ENCODE measurements at places on chromosomes 7 and 10.

DNA sequence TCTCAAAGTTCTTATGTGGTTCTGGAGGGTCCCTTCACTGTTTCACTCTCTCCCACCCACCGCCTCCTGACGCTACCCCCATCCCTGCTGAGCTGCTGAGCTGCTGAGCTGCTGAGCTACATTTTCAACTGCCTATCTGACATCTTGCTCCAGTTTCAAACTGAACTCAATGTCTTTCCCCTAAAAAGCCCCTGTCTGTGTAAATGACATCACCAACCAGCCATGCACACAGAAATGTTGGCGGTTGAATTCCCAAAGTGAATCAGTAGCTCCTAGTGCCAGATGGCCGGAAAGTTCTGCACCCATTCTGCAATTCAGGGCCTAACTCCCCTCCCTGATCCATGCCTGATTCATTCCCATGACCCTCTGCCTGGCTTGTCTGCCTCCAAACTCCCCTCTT is 71.2 kb downstream of the WNT2 start:
- no peak overlapping the region for H3K4me3 ChIP-seq
- H3K36me3 ChIP-seq, result no peaks in the 10 kb centered on the region
- no peaks in the 10 kb centered on the region for H3K27me3 ChIP-seq
- peak; percentile 39 for DNase-seq
- H3K27ac ChIP-seq, result peak overlapping the region; percentile 94
- peaks cover 16% of the 10 kb centered on the region for H3K4me1 ChIP-seq

DNA sequence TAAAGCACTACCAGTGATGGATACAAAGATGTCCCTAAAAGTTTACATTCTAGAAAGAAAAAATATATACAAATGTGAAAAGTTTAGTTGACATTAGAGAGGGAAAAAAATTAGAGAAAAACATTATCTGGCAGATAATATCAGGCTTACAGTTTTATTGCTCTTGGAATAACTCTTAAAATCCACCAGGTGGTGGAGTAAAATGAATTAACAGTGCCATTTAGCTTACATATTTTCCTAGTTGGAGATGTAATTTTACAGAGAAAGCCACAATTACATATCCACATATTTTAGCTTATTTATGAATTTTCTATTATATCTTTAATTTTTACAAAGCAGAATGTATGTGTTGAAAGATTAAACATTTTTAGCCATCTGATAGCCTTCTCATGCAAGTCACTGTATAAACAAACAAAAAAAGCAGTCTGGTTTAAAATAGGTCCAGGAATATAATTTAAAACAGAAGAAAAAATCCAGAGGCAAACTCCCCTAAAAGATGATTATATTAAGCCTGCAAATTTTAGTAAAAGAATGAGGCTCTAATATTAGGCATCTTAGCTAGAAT is 6.5 kb downstream of the CABCOCO1 start:
- H3K4me1 ChIP-seq, result no peaks in the 10 kb centered on the region
- no peak overlapping the region for H3K4me3 ChIP-seq
- H3K36me3 ChIP-seq, result no peaks in the 10 kb centered on the region
- H3K27me3 ChIP-seq, result no peaks in the 10 kb centered on the region
- no peak overlapping the region for H3K27ac ChIP-seq
- DNase-seq, result no peak

GRCh38 chr10:77666821-77667220 is 29.2 kb upstream of the KCNMA1 start:
- no peak overlapping the region for H3K4me3 ChIP-seq
- DNase-seq, result no peak
- H3K27ac ChIP-seq, result no peak overlapping the region
- H3K36me3 ChIP-seq, result no peaks in the 10 kb centered on the region
- peaks cover 2% of the 10 kb centered on the region for H3K4me1 ChIP-seq

DNA sequence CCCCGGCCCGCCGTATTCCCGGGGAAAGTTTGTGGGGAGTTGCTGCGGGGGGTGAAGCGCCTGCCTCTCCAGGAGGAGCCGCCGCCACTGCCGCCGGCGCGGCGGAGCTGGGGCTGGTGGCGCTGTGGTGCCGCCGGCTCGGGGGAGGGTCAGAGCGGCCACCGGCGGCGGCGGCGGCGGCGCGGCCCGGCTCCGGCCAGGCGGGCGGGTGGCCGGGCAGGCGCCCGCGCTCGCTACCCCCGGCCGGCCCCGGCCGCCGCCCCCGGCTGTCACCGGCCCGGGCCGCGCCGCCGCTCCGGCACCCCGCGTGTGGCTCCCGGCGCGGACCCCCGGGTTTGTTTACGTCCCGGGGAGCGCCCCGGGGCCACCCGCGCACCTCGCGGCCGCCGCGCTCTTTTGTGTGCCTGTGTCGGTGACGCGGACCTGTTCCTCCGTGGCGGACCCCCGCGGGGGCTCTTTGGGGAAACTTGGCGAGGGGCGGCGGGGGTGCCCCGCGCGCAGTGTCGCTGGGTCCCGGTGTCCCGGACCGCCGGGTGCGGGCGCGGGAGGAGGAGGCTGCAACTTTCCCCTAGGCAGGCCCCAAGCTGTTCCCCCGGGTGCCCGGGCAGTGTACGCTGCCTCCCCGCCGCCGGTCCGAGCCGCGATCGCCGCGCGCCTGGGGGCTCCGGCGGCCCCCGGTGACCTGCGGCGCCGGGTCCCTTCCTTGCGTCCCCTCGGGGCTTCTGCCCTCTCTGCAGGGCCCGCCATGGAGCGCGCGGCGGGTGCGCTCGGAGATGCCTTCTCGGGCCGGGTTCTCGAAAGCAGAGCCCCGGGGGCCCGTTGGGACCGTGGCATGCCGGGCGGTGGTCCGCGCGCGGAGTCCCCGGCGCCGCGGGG is 593 bp upstream of the CUX1 start:
- no peak overlapping the region for H3K27ac ChIP-seq
- peak overlapping the region; percentile 80 for H3K4me3 ChIP-seq
- no peaks in the 10 kb centered on the region for H3K36me3 ChIP-seq
- no peaks in the 10 kb centered on the region for H3K27me3 ChIP-seq
- peak; percentile 50 for DNase-seq
- peaks cover 13% of the 10 kb centered on the region for H3K4me1 ChIP-seq

DNA sequence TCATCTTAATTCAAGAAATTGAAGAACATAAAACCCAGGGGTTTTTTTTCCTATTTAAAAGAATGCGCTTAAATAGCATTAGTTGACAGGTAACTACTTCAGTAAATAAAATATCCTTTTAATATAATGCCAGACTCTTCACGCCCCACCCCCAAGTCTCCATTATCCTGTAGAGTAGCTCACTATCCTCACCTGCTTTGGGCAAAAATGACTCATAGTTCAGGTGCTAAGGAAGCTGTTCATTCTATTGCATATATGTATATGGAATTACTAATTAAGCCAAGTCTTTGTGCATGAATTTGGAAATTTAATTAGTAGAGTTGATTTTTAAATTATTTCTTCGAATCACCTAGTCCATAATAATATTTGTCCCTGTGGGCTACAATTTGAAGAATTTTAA is 656.8 kb upstream of the ANKRD30A start:
- H3K27ac ChIP-seq, result no peak overlapping the region
- H3K4me1 ChIP-seq, result no peaks in the 10 kb centered on the region
- no peak overlapping the region for H3K4me3 ChIP-seq
- no peaks in the 10 kb centered on the region for H3K27me3 ChIP-seq
- no peaks in the 10 kb centered on the region for H3K36me3 ChIP-seq
- no peak for DNase-seq

GRCh38 chr10:43287056-43288007 is 20.5 kb upstream of the RASGEF1A start:
- H3K36me3 ChIP-seq, result no peaks in the 10 kb centered on the region
- peaks cover 2% of the 10 kb centered on the region for H3K4me1 ChIP-seq
- H3K27ac ChIP-seq, result no peak overlapping the region
- no peak overlapping the region for H3K4me3 ChIP-seq
- H3K27me3 ChIP-seq, result peaks cover 18% of the 10 kb centered on the region

DNA sequence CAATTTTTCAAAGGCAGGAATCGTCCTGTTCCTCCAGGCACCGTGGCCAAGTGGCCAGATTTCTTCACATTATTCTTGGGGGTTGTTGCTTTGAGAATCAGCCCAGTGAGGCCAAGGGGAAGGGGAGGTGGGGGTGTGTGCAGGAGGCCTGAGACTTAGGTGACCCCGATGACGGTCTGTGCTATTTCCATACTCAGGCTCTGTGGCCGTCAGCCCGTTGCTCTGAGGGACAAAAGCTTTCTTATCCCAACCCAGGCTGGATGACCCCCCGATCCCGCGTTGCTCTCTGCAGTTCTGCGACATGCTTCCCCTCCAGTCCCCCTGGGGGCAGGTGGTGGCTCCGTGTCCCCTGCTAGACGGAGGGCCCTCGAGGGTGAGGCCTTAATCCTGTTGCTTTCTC is 14.2 kb downstream of the DOCK1 start:
- no peak overlapping the region for H3K27ac ChIP-seq
- peaks cover 16% of the 10 kb centered on the region for H3K36me3 ChIP-seq
- H3K27me3 ChIP-seq, result no peaks in the 10 kb centered on the region
- DNase-seq, result no peak
- H3K4me3 ChIP-seq, result no peak overlapping the region

DNA sequence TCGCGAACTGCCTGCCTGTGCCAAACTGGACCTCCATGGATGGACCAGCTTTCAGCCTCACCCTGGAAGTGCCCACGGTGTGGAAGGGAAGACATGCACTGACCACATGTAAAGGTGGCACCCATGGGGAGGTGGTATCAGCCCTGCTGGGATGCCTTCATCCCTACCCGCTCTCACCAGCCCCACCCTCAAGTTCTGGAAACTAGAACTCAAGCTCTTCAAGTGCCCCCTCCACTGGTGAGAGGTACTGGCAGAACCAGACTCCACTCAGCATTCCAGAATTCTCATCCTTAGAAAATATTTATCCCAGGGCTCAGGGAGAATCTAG is 5.9 kb downstream of the ZNF488 start:
- no peak overlapping the region for H3K27ac ChIP-seq
- H3K4me3 ChIP-seq, result no peak overlapping the region
- no peak for DNase-seq
- no peaks in the 10 kb centered on the region for H3K36me3 ChIP-seq
- H3K4me1 ChIP-seq, result peaks cover 1% of the 10 kb centered on the region
- H3K27me3 ChIP-seq, result no peaks in the 10 kb centered on the region

- peaks cover 26% of the 10 kb centered on the region for H3K4me1 ChIP-seq
- no peak within 1 kb of the TSS for H3K27ac ChIP-seq
- H3K4me3 ChIP-seq, result no peak within 1 kb of the TSS
- peaks cover 90% of the 10 kb centered on the region for H3K27me3 ChIP-seq
Measured at GRCh38 chr10:23191764-23192711, at the start of gene PTF1A. PTF1A (plus strand) TSS chr10:23192312; CDS start chr10:23192531, 219 bp downstream.

DNA sequence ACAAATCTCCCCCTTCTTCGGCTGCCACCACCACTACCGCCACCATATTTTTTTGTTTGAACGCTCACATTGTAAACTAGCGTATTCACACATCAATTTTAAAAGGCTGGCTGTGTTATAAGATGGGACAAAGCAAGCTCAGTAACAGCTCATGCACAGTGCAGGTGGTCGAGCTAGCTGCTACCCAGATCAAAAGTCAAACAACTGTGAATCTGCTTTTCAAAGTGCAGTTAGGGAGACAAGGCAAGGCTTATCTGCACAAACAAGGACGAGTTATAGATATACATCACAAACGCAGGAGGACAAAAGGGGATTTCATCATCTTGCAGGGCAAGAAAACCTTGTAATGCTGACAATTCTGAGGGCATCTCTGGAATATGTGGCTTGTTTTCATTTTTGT is 231.6 kb downstream of the VTI1A start:
- no peaks in the 10 kb centered on the region for H3K36me3 ChIP-seq
- peaks cover 2% of the 10 kb centered on the region for H3K4me1 ChIP-seq
- peak; percentile 16 for DNase-seq
- no peaks in the 10 kb centered on the region for H3K27me3 ChIP-seq
- H3K4me3 ChIP-seq, result no peak overlapping the region
- no peak overlapping the region for H3K27ac ChIP-seq

DNA sequence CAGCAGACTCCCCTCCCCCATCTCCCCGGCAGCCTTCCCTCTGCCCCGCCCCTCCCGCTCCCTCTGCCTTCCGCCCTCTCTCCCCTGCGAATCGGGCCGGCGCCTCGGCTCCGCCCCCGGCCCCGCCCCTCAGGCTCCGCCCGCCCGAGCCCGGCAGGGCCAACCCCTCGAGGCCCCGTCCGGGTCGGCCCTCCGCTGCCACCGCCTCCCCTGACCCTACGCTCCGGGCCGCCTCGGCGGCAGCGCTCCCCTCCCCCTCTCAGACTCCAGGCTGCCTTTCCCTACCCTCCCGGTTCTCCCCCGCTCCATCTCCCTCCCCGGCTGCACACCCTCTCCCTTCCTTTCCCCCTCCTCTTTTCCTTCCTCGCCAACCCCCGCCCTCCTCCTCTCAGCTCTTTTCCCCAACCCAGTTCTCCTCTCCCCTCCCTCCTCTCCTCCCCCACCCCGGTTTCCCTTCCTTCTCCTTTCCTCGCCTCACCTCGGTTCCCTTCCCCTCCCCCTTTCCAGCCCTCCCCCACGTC is 1.6 kb downstream of the ZNF467 start:
- peaks cover 27% of the 10 kb centered on the region for H3K4me1 ChIP-seq
- peak; percentile 97 for DNase-seq
- H3K36me3 ChIP-seq, result no peaks in the 10 kb centered on the region
- no peak overlapping the region for H3K27ac ChIP-seq
- peak overlapping the region; percentile 77 for H3K4me3 ChIP-seq
- peaks cover 59% of the 10 kb centered on the region for H3K27me3 ChIP-seq

- DNase-seq, result no peak
- H3K27ac ChIP-seq, result no peak overlapping the region
- H3K36me3 ChIP-seq, result peaks cover 37% of the 10 kb centered on the region
Measured at GRCh38 chr7:30921540-30922401, 10.1 kb downstream of the AQP1 start.

- no peaks in the 10 kb centered on the region for H3K36me3 ChIP-seq
- H3K27ac ChIP-seq, result no peak overlapping the region
- no peak overlapping the region for H3K4me3 ChIP-seq
- H3K4me1 ChIP-seq, result peaks cover 2% of the 10 kb centered on the region
Measured at GRCh38 chr10:132862485-132863420, 76.8 kb upstream of the NKX6-2 start.

- peaks cover 38% of the 10 kb centered on the region for H3K27me3 ChIP-seq
- H3K4me3 ChIP-seq, result no peak overlapping the region
- H3K36me3 ChIP-seq, result peaks cover 2% of the 10 kb centered on the region
- peaks cover 38% of the 10 kb centered on the region for H3K4me1 ChIP-seq
Measured at GRCh38 chr7:2689951-2690705, 2.1 kb downstream of the AMZ1 start.

DNA sequence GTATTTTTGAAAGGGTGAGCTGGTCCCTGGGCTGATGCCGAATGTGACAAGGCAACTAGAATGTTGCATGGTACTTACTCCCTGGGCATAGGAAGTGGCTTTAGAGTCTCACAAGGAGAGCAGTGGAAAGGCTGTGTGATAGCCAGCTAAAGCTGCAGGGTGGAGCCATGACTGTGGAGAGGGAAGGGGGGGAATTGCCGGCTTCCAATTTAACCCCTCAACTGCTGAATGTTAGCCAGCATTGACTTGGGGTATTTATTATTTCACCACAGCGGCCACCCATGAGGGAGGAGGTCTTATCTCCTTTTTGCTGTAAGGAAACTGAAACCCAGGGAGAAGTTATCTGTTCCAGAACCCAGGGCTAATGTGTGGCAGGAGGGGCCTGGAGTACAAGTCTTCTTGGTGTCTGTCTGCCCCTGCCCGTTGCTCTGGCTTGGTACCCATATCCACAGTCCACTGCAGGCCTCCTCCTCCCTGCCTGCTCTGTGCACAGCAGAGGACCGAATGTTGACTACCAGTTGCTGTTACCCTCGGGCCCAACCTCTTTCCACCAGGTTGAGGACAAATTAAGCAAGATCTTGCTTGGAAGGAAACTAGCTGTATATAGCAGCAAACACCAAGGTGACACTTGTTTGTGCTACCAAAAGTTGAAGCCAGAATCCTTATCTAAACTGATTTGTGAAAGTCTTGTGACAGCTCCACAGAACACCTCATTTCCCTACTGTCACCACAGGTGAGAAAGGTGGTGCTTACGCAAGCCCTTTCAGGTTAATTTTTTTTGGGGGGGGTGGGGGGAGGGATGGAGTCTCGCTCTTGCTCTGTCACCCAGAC is 37.6 kb downstream of the WBP1L start:
- H3K27ac ChIP-seq, result no peak overlapping the region
- peak; percentile 62 for DNase-seq
- no peak overlapping the region for H3K4me3 ChIP-seq
- peaks cover 10% of the 10 kb centered on the region for H3K36me3 ChIP-seq

Measured in mesenchymal stem cell (in vitro differentiated cells and primary cell).